ENCODE measurements at places on chromosomes 1 and 21.

GRCh38 chr1:26894263-26894662, 4.2 kb upstream of the GPN2 start:
- no peak for DNase-seq

- no peak for DNase-seq
These were observed 3.3 kb downstream of the OVGP1 start for GRCh38 chr1:111424281-111424680.

GRCh38 chr1:9309991-9310390, 17.3 kb downstream of the SPSB1 start:
- DNase-seq, result no peak

DNA sequence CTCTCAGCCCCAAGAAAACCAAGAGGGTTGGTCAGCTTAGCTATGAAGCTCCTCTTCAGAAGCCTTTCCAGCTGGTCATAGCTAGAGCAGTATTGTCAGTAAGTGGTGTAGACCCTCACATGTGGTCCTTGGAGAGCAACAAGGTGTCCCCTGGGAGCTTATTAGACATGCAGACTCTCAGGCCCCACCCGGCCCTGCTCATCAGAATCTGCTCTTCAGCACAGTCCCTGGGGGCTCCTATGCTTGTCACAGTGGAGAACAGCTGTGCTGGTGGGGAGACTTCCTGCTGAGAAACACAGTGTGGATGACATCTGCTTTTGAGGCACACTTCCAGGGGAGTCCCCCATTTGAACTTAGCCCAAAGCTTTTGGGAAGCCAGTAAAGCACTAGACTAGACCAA, 21.9 kb upstream of the NEK2 start:
- no peak for DNase-seq

- DNase-seq, result no peak
These were observed 64.8 kb downstream of the NAV1 start for GRCh38 chr1:201603613-201604232.

DNA sequence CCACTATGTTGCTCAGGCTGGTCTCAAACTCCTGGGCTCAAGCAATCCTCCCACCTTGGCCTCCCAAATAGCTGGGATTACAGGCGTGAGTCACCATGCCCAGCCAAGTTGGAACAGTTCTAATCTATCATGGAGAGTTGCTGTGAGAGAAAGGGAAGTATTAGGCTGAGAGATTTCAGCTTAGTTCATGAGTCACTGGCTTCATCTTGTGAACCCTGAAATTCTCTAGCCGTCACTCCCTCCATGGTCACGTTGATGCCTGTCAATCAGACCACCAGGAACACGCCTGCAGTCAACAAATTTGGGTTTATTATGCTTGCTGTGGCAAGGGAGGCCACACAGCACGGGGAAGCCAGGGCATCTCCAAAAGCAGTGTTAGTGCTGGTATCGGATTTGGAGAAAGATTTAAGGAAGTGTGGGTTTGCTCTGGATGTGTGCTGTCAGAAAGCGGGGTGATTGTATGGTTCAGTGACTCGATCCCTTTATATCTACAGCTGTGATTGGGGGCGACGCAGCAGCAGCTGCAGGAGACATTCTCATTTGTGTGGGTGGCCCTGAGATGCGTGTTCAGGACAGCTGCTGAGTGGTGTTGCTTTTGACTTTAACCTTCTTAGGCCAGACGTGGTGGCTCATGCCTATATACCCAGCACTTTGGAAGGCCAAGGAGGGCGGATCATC, 18.7 kb downstream of the UQCRHL start:
- no peak for DNase-seq

- DNase-seq, result no peak
These were observed 144.5 kb downstream of the NTMT2 start for GRCh38 chr1:170290276-170290675.

All from GM03348 (cell line).